ENCODE measurements at places on chromosomes 2 and 18.

- no peak for DNase-seq
Measured at GRCh38 chr2:222523783-222524544, 99.6 kb downstream of the SGPP2 start.

DNA sequence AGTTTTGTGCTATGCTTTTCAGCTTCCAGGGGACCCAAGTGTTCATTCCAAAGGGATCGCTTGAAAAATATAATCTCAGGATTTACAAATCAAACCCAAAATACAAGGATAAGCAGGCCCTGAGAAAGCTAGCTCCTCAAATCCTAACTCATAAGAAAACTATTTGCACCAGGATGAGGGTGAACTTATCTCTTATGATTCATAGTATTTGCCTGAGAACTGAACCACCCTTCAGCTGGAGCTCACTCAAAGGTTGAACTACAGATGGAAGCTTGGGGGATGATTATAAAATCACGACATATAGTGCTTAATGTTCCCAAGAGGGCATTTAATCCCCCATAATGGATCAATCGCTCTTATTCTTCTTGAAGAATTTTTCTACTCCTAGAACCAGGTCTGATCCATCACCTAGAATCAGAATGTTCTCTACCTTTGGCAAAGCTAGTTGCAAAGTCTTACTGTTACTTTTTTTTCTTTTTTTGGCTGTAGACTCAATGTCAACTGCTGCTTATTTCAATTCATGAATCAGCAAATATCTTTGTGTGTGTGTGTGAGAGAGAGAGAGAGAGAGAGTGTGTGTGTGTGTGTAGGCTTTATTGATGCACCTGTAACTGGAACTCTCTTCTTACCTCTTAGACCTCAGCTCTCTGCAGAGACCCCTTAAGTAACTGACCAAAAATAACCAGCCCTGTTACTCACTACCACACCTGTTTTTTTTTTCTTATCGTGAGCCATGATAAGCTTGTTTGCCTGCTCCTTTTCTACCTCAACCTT, 44.8 kb downstream of the ARL4C start:
- DNase-seq: no peak

DNA sequence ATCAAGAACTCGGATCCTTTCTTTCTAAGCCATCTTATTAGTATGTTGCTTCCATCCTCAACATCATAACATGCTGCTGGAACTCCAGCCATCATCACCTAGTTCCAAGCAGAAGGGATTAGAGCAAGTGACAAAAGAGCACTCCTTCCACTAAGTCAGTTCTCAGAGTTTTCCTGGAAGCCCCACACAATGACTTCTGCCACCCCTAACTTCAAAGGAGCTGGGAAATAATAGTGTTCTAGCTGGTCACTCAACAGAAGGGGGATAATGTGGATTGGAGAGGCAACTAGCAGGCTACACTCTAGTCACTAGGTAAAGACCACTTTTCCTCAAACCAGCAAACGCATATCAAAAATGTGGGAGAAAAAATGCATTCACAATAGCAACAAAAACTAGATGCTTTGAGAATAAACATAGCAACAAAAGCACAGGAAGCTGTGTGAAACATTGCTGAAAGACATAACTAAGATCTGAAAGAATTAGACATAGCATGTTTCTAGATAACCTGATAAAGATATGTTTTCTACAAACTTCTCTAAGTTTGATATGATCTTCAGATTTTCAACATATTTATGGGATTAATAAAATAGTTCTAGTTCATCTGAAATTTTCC, 39.5 kb downstream of the COX7A2L start:
- no peak for DNase-seq

DNA sequence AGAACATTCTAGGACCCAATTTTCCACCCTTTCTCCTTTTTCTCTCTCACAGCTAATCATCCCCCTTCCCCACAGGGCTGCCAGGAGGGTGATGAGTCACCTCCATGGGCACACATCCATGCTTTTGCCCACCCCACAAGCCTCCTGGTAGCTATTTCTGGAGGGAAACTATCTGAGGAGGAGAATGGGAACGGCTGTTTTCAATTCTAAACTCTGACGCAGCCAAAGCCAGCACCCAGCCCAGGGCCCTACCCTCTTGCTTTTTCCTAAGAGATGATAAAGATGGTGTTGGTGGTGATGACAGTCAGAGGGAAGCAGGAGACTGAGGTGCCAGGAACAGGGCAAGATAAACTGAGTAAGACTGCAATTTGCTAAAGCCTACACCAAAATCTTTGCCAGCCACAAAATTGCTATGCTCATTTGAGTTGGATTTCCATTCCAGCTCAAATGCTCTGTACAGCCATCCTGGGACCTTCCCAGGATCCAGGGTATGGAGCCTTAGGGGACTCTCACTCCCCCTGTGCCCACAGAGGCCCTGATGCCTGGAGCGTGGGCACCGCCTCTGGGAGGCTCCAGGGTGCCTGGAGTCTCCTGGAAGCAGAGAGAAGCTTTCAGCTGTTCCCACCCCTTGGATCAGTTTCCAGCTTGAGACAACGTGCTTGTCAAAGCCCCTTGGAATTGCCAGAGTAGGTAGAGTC, 62.0 kb upstream of the FZD7 start:
- no peak for DNase-seq

GRCh38 chr2:203164311-203164935, 74.4 kb upstream of the CYP20A1 start:
- DNase-seq: no peak

- peak; percentile 4 for DNase-seq
Measured at GRCh38 chr2:53740170-53740569, 27.4 kb upstream of the CHAC2 start.

GRCh38 chr18:43596105-43596712, 318.9 kb upstream of the SYT4 start:
- DNase-seq: peak; percentile 10

DNA sequence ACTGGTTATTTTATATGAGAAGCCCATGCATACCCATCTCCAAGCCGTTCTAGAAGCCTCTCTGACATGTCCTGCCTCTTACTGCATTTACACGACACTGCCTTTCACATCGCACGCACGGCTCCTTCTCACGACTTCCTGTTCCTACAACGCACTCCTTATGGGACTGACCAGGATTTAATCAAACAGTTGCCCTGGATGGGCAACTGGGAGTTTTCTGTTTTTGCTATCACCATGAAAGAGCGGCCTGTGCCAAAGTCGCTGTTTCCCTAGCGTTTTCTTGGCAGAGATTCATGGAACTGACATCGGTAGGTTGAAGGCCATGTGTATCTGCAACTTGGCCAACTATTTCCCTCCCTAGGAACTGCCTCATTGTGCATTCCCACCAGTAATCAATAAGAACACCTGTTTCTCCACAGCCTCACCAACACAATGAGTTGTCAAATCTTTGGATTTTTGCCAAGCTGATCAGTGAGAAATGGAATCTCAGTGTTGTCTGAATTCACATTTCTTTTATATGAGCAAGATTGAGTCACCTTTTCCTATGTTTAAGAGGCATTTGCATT, 97.2 kb upstream of the OTOS start:
- no peak for DNase-seq

DNA sequence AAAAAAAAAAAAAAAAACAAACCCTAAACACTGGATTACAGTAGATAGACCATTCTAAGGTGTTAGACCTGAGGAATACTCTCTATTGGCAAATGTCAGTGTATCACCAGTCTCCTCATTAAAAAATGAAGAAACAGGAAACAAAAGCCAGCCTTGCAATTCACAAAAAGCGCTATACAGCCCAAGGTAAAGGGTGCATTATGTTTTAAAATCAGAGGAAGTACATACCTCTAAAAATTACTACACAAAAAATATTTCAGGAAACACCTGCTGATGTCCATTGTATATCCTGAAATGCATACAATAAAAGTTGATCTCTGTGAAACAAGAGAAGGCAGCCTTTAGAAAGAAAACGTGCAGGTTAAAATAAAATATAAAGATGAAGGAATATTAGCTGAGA, 54.9 kb upstream of the TSPYL6 start:
- DNase-seq: no peak
